ENCODE measurements at places on chromosomes 3 and 15. TPM values are rescaled to one million over a fixed set of nuclear protein-coding genes. Genes with fewer than 3 reads are reported as not detected.

GRCh38 chr3:152356870-152357276 lies 88.1 kb downstream of the MBNL1 start:
- DNase-seq, result no peak

GRCh38 chr3:28462866-28463265 lies 114.2 kb upstream of the AZI2 start:
- DNase-seq, result no peak

DNA sequence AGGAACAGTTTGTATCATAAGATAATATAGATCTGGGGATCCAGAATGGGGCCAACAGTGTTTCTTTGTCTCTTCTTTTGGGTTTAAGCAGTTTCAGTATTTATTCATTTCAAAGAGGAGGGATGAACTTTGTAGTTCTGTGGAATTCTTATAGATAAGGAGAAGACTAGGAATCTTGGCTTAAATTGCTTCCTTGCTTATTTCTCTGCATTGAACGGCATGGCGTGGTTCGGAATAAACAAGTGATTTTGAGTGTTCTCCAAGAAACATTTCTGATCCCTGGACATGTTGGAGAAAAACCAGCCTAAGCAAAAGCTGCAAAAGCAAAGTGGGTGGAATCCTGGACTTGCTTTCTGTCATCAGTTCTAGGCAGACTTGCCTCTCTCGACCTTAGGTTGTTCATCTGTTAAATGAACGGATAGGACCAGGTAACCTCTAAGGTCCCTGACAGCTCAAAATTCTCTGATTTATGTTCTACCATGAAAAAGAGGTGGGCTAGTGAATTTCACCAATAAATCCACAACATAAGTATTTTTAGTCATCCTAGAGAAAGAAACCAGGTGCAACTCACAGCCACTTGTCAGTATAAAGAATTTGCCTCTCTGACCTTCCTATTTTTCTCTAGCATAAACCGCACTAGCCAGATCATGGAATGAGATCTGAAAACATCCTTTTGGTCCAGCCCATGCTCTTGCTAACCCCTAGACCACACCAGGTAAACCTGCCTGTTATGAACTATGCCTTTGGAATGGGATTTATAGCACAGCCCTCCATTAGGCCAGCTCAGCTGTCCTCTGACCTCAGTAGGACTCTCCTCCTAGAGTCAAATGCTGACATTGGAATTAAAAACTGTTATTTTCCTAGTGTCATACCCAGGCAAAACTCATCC lies 78.8 kb downstream of the CLDN11 start:
- no peak for DNase-seq

- no peak for DNase-seq
Measured at GRCh38 chr3:46102780-46103130, 75.5 kb upstream of the XCR1 start.

CHRNA5 gene
- total RNA-seq, result 23.3 TPM

PLSCR5 gene
- not detected for total RNA-seq

Measured in WTC11 (cell line).